ENCODE measurements at places on chromosomes 4 and X.
A peak's percentile ranks its signal among the peaks of the same experiment; 100 is the strongest.

DNA sequence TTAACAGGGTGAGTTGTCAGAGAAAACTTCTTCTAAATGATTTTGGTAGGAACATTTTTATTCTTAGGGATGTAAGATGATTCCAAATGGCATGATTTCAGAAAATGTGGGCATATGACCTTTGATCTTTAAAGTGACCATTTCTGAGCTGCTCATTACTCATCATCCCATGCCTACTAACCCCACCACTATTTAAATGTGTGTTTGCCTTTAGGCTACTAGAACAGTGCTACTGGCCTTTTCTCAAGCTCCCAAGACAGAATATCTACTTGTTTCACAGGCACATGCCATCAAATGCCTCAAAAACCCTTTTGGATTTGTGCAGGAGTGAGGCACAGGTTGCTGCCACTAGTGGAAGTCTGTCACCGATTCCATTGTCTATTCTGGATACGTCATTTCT, 428.2 kb downstream of the ADAM29 start:
- no peak for DNase-seq

DNA sequence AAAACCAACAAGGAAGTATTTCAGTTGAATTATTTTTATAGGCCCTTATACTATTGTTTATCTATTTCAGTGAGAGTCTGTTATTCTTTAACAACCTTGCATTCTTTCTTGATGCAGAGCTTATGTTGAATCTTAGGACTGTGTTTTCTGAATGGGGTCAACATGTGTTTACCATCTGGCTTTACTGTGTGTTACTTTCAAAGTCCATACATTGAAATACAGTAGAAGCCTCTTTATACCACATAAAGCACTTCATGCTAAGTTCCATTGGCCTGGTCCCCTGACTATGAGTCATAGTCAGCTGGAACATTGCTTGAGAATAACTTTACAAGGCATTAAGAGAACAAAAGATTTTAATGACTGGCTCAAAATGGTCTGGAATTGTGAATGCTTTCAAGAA, 152.6 kb downstream of the GASK1B start:
- no peak for DNase-seq

GRCh38 chr4:75180217-75180616, 247.3 kb downstream of the PARM1 start:
- no peak for DNase-seq

DNA sequence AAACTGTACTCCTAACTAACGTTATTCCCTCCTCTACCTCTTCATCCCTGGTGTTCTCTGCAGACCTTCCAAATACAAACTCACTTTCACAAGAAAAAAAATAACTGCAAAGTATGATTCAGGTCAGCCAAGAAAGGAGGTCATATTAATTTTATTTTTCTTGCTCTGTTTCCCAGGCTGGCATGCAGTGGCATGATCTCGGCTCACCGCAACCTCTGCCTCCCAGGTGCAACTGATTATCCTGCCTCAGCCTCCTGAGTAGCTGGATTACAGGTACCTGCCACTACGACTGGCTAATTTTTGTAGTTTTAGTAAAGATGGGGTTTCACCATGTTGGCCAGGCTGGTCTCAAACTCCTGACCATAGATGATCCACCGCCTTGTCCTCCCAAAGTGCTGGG, 156.6 kb downstream of the CHIC2 start:
- DNase-seq, result no peak

GRCh38 chr4:75630174-75630936, at the start of gene CDKL2:
CDKL2 (minus strand) TSS chr4:75630528; CDS start chr4:75625988, 4,540 bp downstream.
- DNase-seq, result peak; percentile 88

- no peak for DNase-seq
Observed at GRCh38 chr4:168092176-168092712, at the start of gene ANXA10. ANXA10 (plus strand) TSS chr4:168092537; CDS start chr4:168092701, 164 bp downstream.

DNA sequence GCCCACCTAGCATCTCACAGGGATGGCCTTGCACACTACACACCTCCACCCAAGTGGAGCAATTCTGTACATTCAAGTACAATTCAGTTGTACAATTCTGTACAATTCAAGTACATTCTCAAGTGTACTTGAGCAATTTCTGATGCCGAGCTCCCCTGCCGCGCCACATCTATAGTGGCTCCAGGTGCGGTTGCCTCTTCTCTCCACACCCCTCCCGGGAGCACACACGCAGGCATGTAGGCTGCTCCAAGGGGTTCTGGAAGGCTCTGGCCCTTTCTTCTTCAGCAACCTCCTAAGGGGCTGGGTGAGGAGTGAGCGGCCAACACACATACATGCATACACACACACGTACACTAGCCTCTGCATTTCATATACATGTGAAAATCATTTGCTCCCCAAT, 18.9 kb upstream of the DUSP9 start:
- no peak for DNase-seq

- DNase-seq, result no peak
Observed at GRCh38 chr4:15349965-15350364, 77.9 kb upstream of the C1QTNF7 start.

GRCh38 chr4:21728304-21728703, 220.3 kb downstream of the KCNIP4 start:
- no peak for DNase-seq

DNA sequence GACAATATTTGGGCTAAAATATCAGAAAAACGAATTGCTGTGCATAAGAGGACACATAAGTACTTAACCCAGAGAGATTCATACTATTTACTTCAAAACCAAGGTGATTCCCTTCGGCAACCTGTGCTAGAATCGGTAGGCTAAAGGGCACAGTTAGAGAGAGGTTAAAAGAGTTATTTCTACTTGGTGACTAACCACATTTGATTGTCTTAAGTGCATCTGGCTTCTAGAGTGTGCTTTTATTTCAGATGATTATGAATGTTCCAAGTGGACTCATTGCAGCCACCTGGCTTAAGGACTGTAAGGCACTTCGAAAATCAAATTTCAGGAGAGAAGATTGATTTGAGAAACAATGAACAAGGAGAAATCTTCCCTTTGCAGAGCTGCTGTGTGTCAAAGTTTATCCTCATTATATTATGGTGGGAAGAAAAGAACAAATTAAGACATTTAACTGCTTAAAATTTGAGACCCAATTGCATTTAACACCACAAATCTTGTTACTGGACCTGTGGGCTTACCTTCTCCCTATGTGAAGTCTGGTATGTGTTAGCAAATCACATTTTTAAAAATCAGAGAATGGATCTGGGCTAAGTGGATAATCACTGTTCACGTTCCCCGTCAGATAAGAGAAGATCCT, 34.0 kb downstream of the PHOX2B start:
- DNase-seq, result no peak

DNA sequence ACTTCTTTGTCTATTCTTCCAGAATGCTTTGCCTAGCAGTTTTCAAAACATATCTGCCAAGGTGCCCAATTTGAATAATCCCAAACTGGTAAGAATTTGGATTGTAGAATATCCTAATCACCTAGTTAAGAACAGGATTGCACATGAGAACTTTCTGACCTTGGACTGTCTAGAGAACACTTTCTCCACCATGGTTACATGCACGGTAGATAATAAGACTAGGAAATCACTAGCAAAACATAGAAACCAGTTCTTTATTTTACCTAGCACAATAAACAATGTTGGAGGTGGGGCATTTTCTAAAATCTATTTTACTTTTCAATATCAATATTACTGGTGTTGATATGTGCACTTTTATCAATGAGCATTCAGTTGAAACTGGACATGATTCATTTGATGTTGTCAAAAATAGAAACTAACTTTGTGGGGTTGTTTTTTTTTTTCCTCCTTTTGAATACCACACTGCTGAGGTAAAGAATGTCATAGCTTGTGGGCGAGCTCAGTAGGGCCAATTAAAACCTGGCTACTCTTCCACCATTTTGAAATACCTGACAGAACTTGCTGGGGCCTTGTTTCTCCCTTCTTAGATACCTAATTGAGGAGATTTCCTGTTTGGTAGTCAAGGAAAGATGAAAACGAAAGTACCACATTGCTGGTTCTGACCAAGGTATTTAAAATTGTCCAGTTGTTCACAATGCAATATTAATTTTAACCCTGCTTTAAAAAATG, 10.4 kb downstream of the MID1IP1 start:
- no peak for DNase-seq

GRCh38 chr4:75745161-75745560, 20.8 kb downstream of the USO1 start:
- DNase-seq, result no peak

GRCh38 chr4:2592572-2592971, 56.1 kb downstream of the FAM193A start:
- DNase-seq, result no peak

- no peak for DNase-seq
Observed at GRCh38 chr4:152229782-152230289, 306.1 kb downstream of the FBXW7 start.

DNA sequence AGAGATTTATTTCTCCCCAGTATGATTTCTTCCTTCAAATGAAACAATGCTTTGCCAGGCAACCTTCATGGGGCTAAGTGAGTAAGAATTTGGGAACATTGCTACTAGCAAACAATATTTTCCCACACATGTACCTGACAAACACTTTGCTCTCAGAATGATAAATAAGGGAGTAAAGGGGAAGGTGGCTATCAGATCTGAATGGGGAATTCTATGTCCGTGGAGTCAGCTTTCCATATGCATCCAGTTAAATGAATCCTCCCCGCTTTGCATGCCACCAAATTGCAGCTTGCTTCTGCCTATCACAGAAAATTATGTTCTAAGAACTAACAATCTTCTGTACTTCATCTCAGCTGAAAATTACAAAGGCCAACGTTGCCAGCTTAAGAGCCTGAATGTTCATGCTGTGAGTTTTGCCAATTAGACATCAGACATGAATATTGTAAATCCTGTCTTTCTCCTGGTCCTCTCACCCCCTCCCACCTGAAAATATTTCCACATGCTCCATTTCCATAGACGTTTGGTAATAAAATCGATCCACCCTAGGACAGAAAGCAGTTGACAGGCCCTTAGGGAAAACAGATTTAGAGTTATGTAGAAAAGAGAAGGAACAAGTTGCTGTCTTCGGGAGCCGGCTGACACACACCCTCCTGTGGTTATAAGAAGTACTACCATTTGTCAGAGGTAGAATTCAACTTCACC, 6.3 kb downstream of the MEPE start:
- DNase-seq, result no peak

- DNase-seq, result no peak
Observed at GRCh38 chr4:76589872-76590797, 155.1 kb downstream of the SHROOM3 start.

GRCh38 chrX:54180403-54180802, 2.7 kb downstream of the FAM120C start:
- DNase-seq, result no peak

GRCh38 chr4:121449416-121449815, 68.6 kb upstream of the QRFPR start:
- DNase-seq, result no peak

DNA sequence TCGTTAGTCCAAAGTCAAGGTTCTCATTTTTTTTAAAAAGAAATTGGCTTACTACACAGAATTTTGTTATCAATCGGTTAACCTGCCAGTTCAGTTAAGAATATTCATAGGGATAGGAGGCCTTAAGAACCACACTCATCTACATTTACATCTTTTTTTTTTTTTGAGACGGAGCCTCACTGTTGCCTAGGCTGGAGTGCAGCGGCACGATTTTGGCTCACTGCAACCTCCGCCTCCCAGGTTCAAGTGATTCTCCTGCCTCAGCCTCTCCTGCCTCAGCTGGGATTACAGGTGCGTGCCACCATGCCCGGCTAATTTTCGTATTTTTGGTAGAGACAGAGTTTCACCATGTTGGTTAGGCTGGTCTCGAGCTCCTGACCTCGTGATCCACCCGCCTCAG, 33.7 kb downstream of the ABCE1 start:
- no peak for DNase-seq

GRCh38 chrX:113400193-113400704, 559.6 kb upstream of the AMOT start:
- DNase-seq, result no peak

GRCh38 chr4:105327956-105328355, 145.9 kb downstream of the PPA2 start:
- DNase-seq, result no peak

DNA sequence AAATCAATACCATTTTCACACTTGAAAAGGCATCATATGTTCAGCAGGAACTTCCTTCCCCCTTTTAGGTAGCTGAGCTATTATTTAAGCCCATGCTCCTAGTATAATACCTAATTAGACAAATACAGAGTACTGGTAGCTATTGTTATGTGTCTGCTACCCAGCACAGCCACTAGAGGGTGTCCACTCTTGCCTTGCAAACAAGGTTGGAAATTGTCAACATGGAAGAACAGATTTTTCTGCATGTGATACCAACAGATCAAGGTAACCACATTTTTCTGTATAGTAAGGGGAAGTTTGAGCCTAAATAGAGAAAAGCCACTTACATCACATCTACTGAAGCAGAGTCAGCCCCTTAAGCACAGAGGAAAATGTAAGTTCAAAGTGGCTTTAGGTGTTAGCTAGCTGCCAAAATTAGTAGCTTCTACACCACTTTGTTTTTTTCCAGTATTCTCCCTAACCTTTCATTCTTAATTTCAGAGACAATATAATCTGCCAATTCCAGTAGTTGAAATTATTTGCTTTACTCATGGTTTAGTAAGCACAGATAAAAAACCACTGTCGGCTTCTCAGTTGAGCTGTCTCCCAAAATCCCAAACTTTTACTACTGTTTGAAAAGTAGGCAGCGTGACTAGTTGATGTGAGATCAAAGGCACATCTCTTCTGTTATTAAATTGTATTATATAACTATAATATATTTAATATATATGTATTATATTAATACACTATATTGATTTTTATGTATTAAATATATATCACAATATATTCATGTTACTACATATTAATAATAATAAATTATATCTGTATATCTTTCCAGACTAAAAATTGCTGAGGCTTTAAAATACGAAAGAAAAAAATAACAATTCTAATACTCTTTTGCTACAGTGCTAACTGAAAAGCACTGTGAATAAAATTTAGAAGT, 38.2 kb downstream of the EDNRA start:
- no peak for DNase-seq

GRCh38 chr4:61200187-61200915, at the start of gene ADGRL3:
ADGRL3 (plus strand) TSS chr4:61200326.
- DNase-seq, result no peak

DNA sequence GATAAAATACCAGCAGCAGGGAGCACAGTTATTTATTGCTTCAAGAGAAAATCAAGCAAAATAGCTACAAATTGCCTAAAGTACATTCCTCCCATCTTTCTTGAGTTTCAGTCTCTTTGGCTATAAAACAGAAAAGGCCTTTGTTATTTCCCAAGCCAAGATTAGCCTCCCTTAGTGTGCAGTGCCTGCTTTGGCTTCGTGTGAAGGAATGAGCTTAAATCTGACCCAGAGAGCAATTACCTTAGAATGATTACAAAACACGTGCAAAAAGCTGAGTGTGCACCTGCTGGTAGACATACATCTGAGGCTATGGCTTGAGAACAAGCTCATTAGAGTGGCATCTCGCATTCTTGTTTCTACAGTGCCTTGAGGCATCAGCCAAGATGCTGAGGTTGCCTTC, 250.8 kb downstream of the C4orf33 start:
- DNase-seq, result no peak
